AG04449 (cell line): ENCODE measurements at places on chromosomes 16 and 17.
A peak's percentile ranks its signal among the peaks of the same experiment; 100 is the strongest.

- DNase-seq = peak; percentile 91
Measured at GRCh38 chr17:40287494-40288369, at the start of gene CDC6. Gene CDC6, plus strand, starts transcription at chr17:40287879. Its CDS starts 1,542 bp downstream, at chr17:40289421.

GRCh38 chr17:72591289-72592241 is 470.7 kb downstream of the SOX9 start:
- DNase-seq = no peak

GRCh38 chr17:10198509-10199249 is at the start of gene GAS7:
Gene GAS7, minus strand, starts transcription at chr17:10198606.
- DNase-seq = no peak

GRCh38 chr17:16917671-16918394 is 54.1 kb downstream of the TNFRSF13B start:
- no peak for DNase-seq

DNA sequence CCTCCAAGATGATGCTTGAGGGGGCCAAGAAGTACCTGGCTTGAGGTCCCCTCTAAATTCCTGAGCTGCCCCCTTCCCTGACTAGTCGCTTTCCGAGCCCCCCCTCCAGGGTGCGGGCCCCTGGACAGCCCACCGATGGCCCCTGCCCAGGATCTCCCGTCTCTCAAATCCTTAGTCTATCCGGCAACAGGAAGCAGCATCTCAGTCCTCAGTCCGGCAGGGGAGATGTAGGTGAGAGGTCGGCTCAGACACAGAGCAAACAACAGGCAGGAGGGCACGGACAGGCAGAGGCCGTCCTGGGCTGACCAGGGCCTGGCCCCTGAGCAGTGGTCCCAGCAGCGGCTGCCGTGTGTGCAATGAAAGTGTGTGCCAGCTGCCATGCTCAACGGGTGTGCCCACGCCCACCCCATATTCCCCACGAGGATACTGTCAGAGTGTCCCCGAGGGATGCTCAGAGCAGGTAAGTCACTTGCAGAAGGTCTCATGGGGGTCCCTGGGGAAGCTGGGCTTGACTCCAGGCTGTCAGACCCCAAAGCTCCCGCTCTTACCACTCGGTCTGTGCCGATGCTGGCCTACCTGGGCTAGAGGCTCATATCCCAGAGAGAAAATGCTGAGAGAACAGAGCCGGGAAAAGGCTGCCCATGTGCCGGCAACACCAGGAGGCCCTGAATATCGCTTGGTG is 7.2 kb downstream of the SLC43A2 start:
- no peak for DNase-seq

DNA sequence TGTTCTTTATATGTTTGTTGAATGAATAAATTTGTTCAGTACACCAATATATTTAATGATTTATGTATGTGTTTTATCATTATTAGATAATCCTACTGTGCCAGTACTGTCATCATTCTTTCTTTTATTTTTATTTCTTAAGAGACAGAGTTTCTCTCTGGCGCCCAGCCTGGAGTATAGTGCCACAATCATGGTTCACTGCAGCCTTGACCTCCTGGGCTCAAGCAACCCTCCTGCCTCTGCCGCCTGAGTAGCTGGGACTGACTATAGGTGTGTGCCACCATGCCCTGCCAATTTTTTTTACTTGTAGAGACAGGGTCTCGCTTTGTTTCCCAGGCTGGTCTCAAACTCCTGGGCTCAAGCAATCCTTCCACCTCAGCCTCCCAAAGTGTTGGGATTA is 41.8 kb downstream of the PAFAH1B1 start:
- no peak for DNase-seq

GRCh38 chr16:46583036-46583435 is 38.1 kb downstream of the SHCBP1 start:
- no peak for DNase-seq

GRCh38 chr17:28959471-28959871 is 8.2 kb upstream of the PHF12 start:
- DNase-seq = no peak

- no peak for DNase-seq
Measured at GRCh38 chr16:569445-570254, at the start of gene PIGQ. Gene PIGQ, plus strand, starts transcription at chr16:569968. Its CDS starts 4,107 bp downstream, at chr16:574075.

GRCh38 chr16:24124291-24124690 is 131.8 kb upstream of the CACNG3 start:
- DNase-seq = no peak

DNA sequence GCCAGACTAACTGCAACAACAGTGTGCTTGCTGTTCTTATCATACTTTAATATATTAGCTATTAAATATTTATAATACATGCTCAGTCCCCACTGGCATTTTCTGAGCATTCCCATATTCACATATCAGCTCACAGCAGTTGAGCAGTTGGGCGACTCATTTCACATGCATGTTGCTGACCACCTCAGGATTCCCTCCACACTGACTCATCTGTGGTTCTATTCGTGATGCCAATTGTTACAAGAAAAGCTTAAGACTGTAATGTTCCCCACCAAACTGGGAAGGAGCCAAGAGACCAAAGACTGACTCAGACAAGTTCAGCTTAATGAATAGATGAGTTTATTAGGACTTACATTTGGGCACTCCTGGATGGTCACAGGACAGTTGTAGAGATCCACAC is 100.3 kb upstream of the KIF2B start:
- DNase-seq = peak; percentile 96

GRCh38 chr16:3623642-3624041 is 12.2 kb upstream of the SLX4 start:
- no peak for DNase-seq

DNA sequence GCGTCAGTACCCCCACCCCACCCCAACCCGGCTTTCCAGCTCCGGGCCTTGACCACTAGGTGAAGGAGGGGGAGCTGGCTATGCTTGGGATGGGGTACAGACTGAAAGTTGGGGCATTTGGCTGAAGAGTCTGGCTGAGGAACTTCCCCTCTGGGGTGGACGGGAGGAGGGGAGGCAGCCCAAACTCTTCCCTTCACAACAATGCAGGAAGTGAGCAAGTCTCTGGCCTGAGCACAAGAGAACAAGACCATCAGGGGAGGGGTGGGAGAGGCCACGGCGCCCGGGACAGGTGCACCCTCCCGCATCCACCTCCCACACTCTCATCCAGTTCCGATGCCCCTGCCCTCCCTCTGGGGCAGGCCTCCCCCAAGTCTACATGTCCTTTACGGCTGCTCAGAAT is 5.6 kb downstream of the USH1G start:
- DNase-seq = no peak

DNA sequence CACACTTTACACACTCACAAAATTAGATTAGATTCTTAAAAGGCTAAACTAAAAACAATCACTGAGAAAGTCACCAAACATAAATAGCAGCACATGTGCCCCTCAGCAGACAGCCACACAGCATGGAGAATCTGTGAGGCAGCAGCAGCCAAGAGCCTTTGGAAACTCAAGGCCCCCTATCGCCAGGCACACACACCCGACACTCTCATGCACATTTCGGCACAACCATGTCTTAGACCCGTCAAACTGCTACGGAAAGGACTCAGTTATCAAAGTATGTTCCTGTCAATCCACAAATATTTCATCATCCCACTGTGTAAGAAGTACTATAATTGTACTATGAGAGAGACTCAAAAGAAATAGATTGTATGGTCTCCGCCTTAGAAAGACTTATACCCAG is 20.9 kb downstream of the UBE2O start:
- DNase-seq = no peak

GRCh38 chr17:28460901-28461300 is 12.5 kb upstream of the SLC13A2 start:
- no peak for DNase-seq

DNA sequence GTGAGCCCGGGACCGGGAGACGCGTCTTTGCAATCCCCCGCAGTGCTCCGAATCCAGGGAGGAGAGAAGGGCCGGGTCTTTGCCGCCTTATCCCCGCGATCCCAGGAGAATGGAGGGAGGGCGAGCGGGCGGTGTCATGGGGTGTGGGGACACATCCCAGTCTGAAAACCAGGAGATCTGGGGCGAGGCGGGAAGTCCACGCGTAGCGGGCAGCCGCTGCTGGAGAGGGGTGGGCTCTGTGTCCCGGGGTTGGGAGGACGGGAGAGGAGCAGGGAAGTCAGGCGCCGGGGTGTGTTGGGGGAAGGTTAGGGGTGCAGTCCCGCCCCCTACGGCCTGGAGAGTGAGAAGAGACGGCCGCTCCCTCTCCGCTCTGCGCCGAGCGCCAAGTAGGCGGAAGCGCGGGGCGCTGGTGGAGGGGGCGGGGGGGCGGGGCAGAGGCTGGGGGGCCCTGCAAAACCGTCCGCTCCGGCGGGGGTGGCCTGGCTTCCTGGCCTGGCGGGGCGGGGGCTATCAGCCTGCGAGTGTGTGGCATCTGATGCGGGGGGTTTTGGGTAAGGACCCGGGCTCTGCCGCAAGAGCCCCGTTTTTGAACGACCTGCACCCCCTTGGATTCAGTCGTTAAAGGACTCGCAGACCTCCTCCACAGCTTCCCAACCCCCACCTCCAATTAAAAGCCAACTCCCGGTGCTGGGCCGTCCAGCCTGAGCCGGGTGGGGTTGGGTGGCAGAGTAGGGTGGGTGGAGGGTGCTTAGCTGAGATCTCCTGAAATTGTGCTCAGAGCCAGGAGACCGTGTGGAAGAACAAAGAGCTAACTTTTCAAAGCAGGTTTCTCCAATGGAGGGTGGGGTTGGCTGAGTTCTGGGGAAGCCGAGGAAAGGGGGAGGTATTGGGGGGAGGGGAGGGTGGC is 654 bp downstream of the LASP1 start:
- no peak for DNase-seq

DNA sequence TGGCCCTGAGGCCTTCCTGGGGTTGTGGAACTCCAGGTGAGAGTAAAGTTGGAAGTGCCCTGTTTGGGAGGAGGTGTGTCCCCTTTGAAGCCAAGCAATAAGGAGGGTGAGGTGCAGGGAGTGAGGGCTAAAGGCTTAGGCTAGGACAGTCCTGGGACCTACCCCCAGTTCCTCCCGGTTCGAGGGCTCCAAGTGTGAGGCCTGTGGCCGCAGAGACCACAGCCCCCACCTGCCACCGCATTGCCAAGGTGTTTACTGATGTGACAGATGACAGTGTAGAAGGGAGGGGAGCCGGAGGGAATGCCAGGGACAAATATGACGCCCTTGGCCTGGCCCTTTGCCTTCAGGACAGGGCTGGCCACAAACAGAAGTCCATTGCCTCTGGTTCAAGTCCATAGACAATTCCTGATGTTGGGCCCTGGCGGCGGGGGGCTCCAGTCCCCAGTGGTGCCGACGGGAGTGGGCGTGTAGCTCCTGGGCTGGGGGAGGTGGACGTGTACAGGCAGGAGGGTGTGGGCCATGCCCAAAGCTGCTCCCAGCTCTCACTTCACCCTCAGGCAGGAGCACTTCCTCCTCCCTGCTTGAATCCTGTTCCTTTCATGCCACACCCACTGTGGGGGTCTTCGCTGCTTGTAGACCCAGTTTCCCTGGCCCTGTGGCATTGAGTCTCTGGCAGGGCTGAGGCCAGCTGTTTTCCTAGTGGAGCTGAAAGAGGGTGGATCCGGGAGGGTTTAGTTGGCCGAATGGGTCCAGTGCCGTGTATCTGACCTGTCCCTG is 3.2 kb downstream of the ADORA2B start:
- no peak for DNase-seq

DNA sequence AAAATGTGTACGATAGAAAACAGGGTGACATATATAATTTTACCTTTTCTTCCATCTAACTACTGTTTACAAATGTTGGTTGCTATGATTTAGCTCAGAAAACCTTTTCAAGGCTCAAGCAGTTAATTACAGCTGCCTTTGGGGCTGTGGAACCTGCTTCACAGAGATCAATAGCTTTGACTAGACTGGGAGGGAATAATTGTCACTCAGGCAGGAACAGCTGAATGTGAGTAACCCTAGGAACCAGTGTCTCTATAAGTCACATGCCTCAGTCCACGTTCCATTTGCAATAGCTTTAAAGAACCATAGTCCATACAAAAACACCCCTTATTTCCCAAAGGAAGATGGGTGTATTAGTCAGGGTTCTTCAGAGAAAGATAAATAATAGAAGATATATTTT is 306.8 kb upstream of the ERCC4 start:
- no peak for DNase-seq

DNA sequence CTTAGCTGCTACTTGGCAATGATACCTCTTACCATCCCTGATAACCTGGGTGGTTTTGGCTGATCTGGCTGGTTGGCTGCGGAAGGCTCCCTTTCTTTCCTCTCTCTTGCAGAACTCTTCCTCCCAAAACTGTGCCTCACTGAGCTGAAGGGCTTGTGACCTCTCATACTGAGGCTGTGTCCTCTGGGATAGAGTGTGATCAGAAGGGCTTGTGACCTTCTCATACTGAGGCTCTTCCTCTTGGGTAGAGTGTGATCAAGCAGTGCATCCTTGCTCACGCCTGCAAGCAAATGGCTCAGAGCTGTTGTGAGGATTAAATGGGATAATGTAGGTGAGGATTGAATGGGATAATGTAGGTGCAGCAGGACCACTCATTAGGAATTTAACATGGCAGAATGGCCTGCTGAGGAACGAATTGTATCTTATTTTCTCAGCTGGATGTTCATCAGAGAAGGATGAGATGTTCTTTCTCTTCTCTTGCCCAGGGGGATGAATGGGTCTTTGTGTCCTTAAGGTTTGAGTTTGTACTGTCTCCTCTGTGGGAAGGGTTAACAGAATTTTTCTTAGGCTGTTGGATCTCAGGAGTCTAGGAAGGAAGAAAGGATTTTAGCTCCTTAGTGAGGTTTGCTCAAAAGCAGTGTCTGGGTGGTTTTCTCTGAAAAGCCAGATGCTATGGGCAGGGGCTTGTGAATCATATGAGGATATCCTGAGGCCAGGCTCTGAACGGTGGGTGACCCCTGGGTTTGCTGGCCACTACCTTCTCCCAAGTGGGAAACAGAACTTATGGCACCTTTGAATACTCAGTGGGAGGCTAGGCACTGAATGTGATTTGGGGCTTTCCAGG is 130.0 kb upstream of the HS3ST2 start:
- DNase-seq = no peak

DNA sequence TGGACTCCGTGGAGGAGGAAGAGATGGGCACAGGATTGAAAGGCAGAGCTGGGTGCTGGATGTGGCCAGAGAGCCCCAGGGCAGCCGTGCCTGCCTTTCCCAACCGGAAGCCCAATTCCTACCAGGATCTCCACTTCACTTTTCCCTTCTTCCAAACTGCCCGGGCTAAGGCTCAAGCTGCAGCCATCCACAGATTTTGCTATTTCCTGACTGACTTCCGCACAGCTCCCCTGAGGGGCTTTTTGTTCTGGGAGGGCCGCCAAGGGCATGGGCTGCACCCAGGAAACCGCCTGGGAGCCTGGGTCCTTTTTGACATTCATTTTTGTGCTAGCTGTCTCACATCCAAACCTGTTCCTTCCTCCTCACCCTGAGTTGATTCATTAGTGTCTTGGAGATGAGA is 4.2 kb downstream of the SHISA6 start:
- DNase-seq = no peak

DNA sequence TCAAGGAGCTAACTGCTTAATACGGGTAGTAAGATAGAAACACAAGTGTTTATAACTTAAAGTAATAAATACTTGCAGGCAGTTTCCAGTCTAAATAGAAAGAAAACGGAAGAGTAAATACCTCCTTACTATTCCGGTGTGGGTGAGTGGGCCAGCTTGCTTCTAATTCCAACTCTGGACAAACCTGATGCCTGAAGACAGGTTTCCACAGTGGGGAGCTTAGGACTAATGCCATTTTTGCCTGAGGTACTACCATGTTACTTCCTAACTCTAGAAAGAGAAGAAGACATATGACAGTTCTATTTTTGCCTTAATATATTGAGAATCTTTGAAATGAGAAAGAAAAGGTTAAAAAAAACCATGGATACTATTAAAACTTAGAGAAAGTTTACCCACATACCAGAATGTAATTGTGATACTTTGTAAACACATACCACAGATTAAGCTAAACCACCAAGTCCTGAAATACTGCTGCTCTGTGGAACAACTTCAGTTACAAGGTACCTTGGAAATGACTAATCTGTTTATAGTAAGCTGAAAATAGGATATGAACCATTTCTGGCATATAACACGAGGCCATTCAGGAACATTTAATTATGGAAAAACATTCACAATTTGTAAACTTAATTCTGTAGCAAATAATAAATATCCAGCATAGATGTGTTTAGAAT is 70.2 kb downstream of the ZZEF1 start:
- peak; percentile 33 for DNase-seq
